DMS79 treated with DMSO at 0.1 percent for 48 hours (cell line): ENCODE measurements at places on chromosomes 5 and 9.

DNA sequence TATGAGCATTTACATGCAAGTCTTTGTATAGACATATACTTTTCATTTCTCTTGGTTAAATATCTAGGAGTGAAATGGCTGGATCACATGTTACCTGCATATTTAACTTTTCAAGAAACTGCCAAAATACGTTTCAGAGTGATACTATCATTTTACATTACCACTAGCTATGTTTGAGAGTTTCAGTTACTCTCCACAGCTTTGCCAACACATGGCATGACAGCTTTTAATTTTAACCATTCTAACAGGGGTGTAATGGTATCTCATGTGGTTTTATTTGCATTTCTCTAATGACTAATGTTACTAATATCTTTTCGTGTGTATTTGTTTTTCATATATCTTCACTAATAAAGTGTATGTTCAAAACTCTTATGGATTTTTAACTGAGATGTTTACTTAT is 99.8 kb downstream of the DTWD2 start:
- DNase-seq: no peak

GRCh38 chr5:150627731-150628545 is 12.5 kb upstream of the SYNPO start:
- no peak for DNase-seq

GRCh38 chr5:39461007-39461682 is 36.4 kb upstream of the DAB2 start:
- no peak for DNase-seq

- DNase-seq: no peak
These were observed 109.5 kb downstream of the TENT4A start for GRCh38 chr5:6822556-6823343.

DNA sequence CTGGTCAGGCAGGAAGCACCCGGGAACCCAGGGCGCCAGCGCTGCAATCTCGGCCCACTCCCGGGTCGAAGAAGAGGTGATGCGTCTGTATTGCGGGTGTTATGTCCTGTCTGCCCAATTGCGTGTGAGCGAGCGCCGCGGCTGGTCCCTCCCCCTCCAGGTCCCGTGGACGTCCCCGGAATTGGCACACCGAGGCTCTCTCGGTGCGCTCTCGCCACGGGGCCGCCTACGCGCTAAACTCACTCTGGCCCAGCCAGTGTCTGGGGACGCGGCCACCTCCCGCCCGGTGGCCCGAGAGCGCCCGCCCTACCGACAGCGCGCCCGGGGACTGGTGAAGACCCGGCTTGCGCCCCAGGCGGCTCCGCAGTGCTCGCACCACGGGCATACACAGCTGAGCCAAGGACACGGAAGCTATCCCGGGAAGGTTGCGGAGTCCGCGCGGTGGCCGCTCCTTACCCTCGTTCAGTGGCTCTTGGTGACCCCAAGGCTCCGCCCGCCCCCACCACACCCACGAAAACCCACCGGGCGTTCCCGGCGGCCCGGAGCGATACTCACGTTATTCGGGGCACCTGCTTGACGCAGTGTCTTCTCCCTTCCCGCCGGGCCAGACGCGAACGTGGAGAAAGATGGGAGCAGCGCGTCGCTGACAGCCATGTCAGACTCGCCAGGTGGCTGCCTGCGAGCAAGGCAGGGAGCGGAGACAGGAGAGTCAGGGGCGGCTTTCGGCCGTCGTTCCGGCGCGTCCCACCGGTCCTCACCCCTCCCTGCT is 1.0 kb downstream of the KLF4 start:
- no peak for DNase-seq

GRCh38 chr9:76592974-76593347 is 134.0 kb downstream of the GCNT1 start:
- DNase-seq: no peak

GRCh38 chr9:116336133-116336862 is 182.7 kb downstream of the PAPPA start:
- DNase-seq: no peak

- no peak for DNase-seq
These were observed 72.3 kb upstream of the CDH6 start for GRCh38 chr5:31121224-31121623.

DNA sequence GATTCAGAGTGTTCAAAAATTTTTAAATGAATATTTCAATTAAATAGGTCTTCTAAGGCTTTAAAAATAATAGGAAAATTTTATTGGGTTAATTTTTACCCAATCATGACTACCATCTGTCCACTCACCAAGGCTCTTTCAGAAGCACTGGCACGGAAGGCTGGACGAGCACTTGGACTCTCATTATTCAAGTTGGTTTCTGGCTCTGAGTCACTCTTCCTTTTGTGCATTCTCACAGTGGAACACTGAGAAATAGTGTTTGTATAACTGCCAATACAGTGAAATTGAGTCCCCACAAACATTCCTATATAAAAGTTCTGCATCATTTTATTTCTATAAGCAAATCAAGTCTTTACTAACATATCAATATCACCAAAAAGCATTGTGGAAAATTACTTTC is 1149.0 kb downstream of the EFNA5 start:
- DNase-seq: no peak

DNA sequence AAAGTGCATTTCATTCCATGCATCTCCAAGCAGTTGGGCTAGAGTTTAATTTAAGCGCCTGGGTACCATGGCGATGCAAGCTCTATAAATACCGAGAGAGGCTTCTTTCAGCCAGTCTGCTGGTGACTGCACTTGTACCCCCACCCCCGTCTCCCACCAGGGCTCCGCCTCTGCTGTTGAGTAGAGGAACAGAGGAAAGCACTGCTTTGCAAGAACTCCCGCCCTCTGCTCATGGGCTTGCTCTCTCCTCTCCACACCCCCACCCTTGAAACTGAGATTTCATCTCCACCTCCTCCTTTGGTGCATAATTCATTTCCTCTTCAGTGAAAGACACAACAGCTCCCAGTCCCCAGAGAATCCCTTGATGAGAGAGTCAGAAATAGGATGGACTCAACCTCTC is 5.1 kb upstream of the WWC1 start:
- DNase-seq: no peak

- DNase-seq: no peak
These were observed 45.8 kb downstream of the PLEKHG4B start for GRCh38 chr5:137741-138140.
